ENCODE measurements at places on chromosomes 13 and 19.

DNA sequence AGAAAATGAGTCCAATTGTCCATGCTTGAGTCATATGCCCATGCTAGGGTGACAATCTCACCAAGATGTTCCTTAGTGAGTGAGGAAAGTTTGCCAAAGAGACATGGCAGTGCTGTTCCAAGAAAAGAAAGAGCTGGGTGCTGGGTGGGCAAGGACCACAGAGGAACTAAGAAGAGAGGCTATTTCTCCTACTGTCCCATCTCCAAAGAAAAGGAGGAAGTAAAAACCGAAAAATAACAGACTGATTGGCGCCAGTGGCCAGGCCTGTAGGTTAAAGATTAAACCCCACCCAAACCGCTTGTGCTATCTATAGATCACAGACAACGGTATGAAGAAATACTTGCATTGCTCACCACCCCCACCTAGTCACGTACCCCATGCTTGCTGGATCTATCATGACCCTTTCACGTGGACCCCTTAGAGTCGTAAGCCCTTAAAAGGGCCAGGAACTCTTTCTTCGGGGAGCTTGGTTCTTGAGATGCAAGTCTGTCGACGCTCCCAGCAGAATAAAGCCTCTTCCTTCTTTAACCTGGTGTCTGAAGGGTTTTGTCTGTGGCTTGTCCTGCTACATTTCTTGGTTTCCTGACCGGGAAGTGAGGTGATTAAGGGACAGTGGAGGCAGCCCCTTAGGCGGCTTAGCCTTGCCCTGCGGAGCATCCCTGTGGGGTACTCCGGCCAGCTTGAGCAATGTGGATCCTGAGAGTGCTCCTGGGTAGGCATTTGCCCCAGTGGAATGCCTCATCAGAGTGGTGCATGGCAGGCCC is 606.5 kb downstream of the UQCRFS1 start:
- no peak for DNase-seq

DNA sequence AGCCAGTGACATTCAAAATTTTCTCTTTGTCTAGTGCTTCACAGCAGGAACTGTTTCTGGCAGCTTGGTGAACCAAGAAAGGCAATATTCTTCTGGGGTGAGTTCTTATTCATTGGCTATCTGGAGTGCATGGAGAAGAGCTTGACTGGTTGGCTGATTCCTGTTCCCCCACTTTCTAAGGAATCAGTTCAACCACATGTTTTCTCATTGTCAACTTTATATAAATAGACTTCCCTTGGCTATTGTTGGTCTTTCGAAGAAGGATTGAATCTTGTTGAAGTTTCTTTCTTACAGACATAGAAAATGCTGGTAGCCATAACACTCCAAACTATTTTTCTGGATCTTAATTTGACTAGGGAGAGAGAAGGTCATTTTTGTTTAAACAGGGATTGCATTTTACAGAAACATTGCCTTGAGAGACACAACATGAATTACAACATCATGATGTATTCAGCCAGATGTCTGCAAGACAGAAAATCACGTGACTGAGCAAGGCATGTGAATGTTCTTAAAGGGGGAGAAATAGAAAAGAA is 85.2 kb downstream of the EDNRB start:
- no peak for DNase-seq

GRCh38 chr19:31099515-31100205 is 249.6 kb downstream of the TSHZ3 start:
- no peak for DNase-seq

DNA sequence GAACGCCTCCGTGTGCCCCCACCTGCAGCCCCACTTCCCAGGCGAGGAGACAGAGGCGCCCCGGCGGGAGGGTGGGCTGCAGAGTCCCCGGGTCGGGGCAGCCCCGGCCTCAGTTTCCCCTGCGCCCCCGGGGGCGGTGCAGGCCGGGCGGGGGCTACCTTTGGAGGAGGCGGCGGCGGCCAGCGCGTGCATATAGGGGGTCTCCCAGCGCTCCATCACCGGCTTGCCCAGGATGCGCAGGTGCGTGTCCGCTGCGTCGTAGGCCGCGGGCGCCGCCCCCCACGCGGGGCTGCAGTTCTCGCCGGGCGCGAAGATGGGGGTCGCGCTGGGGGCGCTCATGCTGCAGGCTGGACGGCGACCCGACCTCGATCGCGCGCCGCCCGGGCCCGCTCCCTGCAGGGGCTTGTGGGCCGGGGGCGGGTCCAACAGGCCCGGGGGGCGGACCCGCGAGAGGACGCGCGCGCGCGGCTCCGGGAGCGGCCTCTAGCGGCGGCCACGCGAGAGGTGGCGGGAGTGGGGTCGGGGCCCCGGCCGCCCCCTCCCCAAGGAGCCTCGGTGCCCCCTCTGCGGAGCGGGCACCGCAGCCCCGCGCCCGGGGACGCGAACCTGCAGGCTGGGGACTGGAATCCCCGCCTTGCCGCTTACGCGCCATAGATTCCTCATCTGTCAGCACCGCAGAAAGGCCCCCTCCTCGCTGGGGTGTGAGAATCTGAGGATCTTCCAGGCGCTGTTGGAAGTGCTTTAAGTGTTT is at the start of gene GAMT:
GAMT (minus strand) TSS at position 405 of the 751 bp plus-strand sequence; CDS start at position 339, 66 bp downstream.
- no peak for DNase-seq

GRCh38 chr19:31127134-31127967 is 221.9 kb downstream of the TSHZ3 start:
- DNase-seq: no peak

DNA sequence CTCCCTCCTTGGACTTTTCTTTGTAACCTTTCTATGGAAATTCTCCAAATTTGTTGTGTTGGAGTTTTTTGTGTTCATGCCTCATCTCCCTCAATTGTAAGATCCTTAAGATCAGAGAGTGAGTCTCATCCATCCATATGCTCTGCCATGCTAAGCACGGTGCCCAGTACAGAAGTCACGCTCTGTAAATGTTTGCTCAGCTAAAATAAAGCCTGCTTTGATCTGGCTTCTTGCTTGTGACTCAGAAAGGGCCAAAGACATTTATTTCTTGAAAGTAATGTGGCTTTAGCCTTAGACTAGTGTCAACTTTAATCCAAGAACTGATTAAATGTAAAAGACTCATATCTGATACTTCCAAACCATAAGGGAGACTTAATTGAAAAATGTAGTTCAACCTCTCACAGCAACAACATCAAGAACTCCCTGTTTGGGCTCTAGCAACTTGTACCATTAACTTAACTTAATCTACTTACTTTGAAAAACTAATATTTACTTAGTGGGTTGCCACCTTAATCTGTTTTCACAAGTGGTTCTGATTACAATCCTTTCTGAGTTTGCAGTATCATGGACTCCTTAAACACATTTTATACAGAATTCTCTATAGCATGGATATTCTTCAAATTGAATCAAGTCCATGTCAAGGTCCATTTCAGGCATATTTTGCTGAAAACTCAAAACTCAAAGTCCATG is 100.2 kb downstream of the KL start:
- no peak for DNase-seq

GRCh38 chr13:36356058-36356457 is 9.9 kb upstream of the SPART start:
- DNase-seq: no peak

DNA sequence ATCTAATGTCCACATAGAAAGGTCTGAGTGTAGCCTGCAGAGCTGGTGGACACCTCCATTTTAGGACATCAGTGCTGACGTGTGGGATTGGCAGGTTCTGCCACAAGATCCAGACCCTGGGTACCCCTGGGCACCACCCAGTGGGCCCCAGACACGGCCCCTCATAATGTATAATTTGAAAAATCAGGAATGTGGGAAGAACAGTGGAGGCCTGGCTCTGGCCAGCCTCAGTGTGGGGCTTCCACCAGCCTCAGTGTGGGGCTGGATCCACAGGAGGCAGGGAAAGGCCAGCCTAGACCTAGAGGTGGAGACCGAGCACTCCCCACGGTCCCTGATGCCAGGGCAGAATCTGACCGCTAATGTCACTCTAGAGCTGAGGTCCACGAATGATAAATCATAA is 150.7 kb upstream of the SOX1 start:
- DNase-seq: no peak

GRCh38 chr13:80727321-80727975 is 386.5 kb upstream of the SPRY2 start:
- DNase-seq: no peak

- DNase-seq: no peak
Measured at GRCh38 chr13:114008964-114009589, 35.2 kb upstream of the C13orf46 start.

DNA sequence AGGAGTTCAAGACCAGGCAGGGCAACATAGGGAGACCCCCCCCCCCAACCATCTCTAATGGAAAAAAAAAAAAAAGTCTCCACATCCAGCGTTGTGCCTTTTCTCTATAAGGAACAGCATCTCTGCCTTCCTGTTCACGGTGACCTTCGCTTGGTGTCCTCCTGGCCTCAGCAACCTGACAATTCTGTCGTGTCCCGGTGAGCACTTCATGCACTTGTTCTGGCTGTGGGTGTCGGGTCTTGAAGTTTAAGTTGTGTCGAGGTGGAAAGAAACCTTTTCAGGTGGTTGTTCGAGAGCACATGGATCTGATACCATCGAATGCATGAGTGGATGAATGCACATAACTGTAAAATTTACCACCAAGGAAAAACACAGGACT is 594 bp downstream of the ZNF559 start:
- no peak for DNase-seq

GRCh38 chr19:4267901-4268815 is 10.9 kb upstream of the SHD start:
- DNase-seq: no peak

GRCh38 chr13:30870049-30870884 is 35.8 kb upstream of the MEDAG start:
- DNase-seq: no peak

- DNase-seq: no peak
Measured at GRCh38 chr13:62433660-62434059, 1018.0 kb upstream of the PCDH20 start.

GRCh38 chr13:114151031-114151430 is 18.6 kb upstream of the RASA3 start:
- no peak for DNase-seq

DNA sequence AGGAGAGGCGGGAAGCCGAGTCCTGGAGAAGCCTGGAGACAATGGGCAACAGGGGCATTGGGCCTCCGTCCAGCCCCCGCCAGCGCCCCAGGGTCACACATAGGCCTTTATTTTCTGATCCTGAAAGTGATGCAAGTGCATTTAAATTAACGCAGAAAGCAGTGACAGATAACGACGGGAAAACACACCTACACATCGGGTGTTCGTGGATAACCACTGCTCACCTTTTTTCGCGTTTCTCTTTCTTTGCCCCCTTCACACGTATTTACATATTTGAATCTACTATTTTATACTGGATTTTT is 30.4 kb upstream of the GRTP1 start:
- no peak for DNase-seq

DNA sequence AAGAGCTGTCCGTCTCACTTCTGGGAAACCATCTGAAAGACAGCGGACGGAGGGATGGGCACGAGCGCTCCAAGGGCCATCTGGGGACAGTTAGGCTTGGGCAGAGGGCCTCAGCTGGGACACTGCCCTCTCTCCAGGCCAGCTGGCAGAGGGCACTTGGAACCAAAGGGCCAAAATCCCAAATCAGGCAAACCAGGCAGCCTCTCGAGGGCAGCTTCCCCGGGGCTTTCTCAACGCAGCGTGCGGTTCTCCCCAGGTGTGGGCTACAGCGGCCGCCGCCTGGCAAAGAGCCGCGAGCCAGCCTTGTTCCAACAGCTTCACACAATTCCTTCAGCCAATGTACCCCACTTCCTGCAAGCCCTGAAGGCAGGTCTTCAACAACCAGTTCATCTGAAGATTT is 5.0 kb downstream of the MLLT1 start:
- DNase-seq: no peak

DNA sequence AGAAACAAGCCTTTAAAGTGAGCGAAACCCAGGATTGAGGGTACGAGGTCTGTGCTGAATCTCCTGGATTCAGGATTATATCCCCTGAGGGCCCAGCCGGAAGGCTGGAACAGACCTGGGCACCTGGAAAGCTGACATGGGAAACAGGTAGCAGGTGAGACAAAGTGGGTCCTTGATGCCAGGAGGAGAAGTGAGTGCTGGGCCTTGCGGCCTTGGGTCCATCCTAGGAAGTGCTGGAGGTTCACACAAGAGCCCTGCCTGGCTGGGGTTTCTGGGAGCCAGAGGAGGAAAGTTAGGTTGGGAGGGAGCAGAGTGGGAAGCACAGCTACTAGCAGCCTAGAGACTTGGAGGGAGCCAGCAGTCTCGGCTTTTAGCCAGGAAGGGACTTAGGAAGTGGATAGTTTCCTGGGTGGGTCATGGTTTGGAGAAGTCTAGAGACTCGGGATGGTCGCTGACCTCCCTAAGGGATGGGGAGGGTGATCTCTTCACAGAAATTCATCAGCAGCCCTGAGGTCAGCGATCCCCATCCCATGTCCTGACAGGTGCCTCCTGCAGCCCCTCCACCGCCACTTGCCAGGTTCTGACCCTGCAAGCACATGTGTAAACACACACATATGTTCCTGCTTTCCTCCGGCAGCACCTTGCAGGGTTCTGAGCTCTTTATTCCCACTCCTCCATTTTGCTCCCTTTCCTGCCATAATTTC is 29.4 kb upstream of the ZNF492 start:
- DNase-seq: no peak

- peak; percentile 27 for DNase-seq
Measured at GRCh38 chr13:85148009-85148408, 651.2 kb downstream of the SLITRK6 start.

DNA sequence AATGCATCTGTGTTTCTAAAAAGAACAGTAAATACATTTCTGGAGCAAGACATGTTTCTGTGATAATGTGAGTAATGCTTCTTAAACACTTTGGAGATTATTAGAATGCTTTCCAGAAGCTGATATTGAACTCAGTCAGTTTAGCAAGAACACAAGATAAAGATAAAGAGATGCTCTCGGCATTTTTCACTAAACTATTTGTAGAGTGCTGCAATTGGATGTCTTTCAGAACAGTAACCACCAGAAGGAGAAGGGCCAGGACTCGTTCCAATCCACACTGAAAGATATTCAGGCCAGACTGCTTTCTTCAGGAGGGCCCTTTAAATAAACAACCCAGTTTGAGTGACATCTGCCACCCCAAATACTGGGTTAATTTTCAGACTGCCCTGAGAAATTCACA is 456.0 kb downstream of the TBC1D4 start:
- DNase-seq: no peak

DNA sequence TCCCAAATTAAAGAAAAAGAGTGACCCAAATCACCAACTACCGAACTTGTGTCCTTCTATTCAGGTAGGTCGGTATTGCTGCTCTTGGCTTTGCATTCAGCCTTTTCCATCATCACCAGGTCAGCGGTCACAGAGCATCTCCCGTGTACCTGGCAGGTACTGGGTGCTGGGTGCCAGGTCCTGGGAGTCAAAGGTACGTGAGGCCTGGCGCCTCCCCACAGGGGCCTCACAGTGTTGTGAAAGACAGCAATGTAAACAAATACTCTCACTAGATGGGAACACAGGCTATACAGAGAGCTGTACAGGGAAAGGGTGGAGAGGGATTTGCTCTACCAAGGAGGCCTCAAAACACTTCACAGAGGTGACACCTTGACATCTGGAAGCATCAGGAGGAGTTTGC is 86.7 kb downstream of the ZIC5 start:
- no peak for DNase-seq

DNA sequence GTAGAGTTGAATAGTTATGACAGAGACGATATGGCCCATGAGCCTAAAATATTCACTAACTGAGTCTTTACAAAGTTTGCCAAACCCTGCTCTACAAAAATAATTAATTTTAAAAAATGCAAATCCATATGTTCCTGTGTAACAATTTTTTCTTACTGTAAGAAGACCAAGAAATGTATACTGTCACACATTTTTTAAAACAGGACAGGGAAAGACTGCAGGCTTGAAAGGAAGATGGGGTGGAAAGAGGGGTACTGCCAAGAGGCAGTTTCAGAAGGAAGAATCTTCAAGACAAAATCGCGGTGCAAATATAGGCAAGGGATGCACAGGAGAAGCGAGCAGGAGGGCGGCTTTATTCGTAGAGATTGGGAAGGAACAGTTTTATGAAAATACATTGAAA is 115.7 kb upstream of the KLHL1 start:
- no peak for DNase-seq
